Right ventricle myocardium superior (tissue), 1 donor: ENCODE measurements at places on chromosomes 5 and 9.

DNA sequence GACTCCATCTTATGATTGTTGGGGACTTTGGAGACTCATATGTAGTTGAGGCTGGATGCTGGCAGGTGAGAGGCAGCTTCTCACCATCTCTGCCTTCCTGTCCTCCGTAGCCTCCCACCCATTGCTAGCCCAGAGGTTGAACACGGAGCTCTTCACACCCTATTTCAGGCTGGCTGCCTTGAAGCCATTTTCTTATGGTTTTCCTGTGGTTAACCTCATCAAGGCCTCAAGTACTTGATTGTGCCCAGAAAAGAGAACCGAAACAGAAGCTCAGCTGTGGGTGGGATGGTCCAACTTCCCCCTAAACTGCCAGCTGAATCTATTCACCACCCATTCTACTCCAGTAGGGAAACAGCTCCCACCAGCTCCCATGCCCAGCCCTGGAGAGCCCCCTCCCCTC, 102.9 kb downstream of the LIFR start:
- peak; percentile 13 for DNase-seq

- DNase-seq, result no peak
Measured at GRCh38 chr9:92503156-92503555, 20.9 kb upstream of the ASPN start.

DNA sequence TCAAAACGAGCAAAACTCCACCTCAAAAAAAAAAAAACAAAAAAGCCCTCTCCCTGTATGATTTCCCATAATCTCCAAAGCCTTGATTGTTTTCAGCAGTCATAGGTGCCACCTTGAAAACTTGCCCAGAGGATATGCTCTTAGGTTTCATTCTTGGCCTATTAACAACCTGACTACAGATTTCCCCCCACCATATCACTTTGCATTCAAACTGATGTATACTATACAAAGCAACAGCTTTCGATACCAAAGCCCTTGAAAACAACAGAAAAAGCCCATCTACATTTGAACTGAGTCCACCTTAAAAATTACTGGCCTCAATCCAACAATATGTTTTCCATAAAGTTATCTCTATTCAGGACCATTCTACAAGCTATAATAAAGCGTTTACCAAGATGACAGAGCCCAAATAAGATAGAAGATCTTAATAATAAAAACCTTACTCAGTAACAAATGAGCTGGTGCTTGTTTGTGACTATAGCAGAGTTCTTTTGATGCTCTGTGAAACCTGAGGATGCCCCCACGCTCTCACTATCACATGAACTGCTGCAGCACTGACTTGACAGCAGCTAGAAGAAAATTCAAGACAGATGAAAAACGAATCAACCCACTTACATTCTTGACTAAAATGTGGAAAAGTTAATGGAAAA, 44.4 kb downstream of the FNBP1 start:
- no peak for DNase-seq

DNA sequence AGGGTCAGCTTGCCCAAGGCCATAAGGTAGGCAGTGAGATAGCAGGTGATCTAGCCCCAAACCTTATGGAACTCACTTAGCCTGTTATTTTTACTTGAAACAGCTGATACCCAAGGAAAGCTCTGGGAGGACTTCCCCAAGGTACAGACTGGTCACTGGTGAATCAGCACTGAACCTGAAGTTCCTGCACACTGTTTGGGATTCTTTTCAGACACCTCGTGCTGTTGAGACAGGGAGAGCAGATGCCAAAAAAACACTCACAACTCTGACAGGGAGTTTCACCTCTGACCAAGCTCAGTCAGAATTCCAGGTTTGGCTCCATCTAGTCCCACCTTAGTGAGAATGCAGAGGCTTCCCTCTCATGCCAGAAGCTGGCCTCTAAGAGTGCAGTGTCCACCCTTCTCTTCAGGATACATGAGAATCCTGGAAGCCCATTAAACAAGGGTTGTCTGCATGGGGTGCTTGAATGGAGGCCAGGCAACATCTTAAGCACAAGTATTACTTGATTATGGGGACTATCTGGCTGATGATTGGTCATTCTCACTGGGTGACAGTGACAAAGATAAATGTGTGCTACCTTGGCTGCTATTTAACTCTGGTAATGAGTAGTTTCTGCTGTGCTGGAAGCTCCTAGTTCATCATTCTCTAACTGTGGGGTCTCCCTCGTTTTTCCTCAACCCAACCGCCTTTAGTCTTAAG, 122.8 kb upstream of the SLIT3 start:
- DNase-seq, result no peak

DNA sequence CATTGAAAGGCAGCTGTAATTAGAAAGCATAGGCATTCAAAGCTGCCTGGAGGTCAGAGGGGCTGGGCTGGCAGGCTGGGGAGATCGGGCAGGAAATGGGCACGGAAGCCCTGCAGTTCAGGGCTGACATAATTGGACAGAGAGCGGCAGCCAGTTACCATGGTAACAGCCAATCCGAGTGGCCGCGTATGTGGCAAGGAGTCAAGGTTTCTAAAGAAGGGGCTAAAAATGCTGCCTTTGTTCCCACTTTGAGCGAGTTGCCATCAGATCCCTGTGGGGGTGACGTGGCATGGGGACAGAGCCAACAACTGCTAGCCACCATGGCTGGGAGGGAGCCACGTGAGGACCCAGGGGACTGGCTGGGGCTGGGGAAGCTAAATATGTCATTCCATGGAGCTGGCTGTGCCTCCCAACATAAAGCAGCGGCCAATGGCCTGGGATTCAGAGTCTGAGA, 44.7 kb upstream of the NDFIP1 start:
- DNase-seq, result peak; percentile 88

GRCh38 chr9:135920256-135920930, 13.0 kb upstream of the CAMSAP1 start:
- no peak for DNase-seq

GRCh38 chr5:176733406-176734262, 76.7 kb upstream of the UNC5A start:
- DNase-seq, result no peak

GRCh38 chr9:91900055-91900796, 49.8 kb downstream of the ROR2 start:
- DNase-seq, result peak; percentile 58

GRCh38 chr5:117013280-117013877, 438.8 kb upstream of the SEMA6A start:
- DNase-seq, result no peak

- no peak for DNase-seq
Measured at GRCh38 chr5:65041296-65042158, 272.8 kb downstream of the CWC27 start.

GRCh38 chr5:167582283-167582682, 709.2 kb upstream of the WWC1 start:
- DNase-seq, result no peak

- DNase-seq, result no peak
Measured at GRCh38 chr5:61598126-61598525, 266.1 kb downstream of the ZSWIM6 start.

DNA sequence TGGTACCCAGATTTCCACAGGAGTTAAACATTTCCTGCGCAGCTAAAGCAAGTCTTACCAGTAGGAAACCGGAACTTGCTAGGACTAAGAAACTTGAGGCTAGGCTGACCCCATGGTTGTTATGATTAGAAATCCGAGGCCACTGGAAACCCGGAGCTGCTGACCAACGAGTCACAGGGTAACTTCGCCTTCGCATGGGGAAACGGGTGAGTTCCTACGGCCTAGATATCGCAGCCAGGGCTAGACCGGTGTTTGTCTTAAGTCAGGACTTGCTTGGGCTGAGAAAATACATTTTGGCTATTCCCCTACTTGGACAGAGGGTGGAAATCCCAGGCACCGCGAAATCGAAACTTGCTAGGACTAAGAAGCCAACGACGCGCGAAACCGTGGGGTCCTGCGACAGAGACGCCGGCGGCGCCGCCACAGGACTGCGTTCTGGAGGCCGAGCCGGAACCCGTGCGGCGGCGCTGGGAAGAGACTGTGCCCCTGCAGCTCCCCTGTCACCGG, 1.6 kb upstream of the ANXA2R start:
- DNase-seq, result peak; percentile 84

- no peak for DNase-seq
Measured at GRCh38 chr5:170248172-170248930, 15.6 kb downstream of the C5orf58 start.

DNA sequence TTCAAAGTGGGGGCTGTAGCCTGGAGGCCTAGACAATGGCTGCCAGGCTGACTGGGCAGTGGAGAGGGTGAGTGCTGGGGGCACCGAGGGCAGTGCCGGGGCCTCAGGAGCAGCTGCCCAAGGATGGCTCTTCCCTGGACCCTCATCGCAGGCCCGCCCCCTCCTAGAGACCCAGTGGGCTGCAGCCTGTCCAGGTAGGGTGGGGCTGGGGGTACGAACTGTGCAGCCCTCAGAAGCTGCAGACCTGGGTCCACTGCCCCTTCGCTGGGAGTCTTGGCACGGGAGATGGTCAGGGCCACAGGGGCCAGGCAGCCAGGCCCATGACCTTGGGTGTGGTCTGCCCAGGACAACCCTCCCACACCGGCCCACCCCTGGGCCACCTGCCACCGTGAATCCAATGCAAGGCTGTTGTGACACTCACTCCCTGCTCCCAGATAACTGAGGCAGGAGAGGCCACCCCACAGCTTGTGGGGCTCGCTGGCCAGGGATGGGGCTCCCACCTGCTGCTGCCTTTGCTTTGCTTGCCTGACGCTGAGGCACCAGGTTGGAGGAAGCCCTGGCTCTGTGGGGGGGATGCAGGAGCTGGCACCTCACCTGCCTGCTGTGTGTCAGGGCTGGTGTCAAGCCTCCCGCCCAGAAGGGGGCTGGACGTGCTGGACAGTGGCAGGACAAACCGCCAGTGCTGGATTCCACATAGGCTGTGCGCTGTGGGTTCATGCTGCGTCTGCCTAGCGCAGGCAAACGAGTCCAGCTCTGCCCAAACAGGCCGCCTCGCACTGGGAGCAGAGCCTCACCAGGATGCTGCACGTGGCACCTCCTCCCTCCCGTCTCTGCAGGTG, 23.1 kb upstream of the SLC9A3 start:
- DNase-seq, result peak; percentile 29

DNA sequence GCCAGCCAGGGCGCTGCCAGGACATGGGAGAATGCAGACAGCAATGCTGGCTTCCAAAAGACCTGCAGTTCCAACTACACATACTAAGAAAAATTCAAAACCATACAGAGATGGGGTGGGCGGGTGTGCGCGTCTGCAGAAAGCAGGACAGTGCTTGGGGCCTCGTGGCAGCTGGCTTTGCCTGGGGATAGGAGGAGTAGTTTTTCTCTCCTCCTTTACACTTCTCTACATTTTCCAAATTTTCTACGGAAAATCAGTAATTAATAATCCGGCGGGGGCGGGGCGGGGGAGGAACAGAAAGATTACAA, 43.6 kb upstream of the SARDH start:
- DNase-seq, result no peak

GRCh38 chr5:169164481-169164925, 136.4 kb downstream of the SLIT3 start:
- DNase-seq, result peak; percentile 55

DNA sequence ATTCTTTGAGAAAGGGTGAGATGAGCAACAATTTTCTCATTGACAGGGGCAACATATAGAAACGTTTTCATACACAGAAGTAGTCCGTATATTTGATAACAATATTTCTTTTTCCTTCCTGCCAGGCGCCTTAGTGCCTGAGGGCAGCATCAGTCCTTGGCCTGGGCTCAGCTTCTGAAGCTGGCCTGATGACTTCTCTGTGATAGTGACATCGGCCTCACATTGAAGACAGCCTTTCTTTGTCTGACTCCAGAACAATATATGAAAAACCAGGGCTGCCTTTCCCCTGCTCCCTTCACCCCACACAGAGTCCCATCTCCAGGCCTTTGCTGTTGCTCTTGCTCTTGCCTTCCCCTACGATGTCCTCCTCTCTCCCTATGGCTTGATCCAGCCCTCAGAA, 24.1 kb upstream of the TCOF1 start:
- DNase-seq, result no peak

- no peak for DNase-seq
Measured at GRCh38 chr5:96752341-96753016, 55.3 kb downstream of the ERAP1 start.
